ENCODE measurements at places on chromosomes 1 and 21.

DNA sequence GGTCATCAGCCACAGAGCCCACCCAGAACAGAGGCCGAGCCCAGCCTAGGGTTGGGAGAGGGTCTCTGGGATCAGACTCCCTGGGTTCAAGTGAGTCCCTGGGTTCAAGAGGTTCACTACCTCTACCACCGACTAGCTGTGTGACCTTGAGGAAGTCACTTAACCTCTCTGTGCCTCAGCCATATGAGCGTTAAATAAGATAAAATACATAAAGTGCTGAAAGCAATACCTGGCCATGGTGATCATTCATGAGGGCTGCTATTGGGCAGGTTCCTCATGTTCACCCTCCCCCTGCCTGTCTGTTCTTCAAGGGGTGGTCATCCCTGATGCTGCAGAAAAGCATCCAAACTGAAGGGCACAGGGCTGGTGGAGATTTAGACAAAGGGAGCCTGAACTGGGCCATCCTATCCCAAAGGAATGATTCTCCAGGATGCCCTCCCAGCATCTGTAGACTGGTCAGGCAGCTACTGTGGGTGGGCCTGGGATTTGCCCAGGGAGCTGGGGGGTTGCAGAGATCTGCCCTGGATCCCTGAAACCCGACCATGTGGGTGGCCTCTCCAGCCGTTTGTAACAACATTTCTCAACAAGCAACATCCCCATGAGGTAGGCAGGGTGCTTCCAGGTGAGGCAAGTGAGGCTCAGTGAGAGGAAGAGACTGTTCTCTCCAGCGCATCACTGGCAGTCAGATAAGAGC is 196.6 kb downstream of the MATN1 start:
- no peak for DNase-seq

GRCh38 chr1:1937549-1938275 is 18.6 kb upstream of the TMEM52 start:
- no peak for DNase-seq

- DNase-seq = no peak
Measured at GRCh38 chr1:51669816-51670215, 52.9 kb downstream of the OSBPL9 start.

- DNase-seq = no peak
Measured at GRCh38 chr1:188991221-188991930, 1486.3 kb downstream of the BRINP3 start.

GRCh38 chr21:38936240-38936639 is 130.5 kb downstream of the ETS2 start:
- no peak for DNase-seq

DNA sequence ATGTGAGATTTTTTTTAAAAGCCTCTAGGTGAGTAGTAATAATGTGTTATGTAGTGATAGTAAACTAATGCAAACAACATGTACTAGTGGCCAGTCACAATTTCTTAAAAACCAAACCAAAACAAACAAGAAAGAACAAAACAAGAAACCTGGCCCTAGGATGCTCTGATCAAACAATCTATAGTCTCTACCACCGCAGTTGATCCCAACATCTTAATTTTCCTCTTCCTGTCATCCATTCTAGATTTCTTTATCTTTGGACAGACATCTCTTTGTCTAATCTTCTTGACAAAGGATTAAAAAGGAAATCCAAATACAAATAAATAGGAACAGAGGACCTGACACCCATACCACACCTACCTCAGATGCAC is 188.2 kb upstream of the ADAMTS5 start:
- DNase-seq = no peak

DNA sequence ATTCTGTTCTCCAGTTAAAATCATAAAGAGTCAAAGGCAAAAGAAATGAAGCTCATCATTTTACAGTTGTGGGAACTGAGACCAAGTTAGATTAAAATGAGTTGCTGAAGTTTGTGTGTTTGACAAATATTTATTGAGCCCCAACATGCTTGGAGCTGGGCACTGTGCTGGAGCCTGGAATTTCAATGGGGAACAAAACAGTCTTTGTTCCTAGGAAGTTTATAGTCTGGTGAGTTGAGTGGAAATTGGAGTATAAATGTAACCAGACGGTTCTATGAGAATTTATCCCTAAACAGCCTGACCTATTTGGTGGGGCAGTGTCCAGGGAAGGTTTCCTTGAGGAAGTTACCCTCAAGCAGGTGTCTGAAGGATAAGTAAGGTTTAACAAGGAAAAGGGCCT is 294.4 kb downstream of the PRDM2 start:
- DNase-seq = no peak

GRCh38 chr1:53682881-53683280 is 56.1 kb downstream of the GLIS1 start:
- DNase-seq = no peak

DNA sequence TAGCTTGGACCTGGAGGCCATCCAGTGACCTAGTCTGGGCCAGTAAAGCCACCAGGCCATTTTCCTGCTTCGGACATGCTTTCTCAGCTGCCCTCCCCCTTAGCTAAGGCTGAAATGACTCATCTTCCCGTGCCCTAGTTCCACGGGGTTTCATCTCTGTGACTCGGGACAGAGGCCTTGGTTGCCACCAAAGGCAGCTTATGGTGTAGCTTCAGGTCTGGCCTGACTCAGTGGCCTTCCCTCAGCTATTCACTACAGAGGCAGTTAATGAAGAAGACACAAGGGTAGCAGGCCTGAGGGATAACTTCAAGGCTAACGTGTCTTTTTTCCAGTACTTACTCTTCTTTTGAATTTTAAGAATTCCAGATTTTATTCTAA is 82.4 kb downstream of the PBX1 start:
- no peak for DNase-seq

DNA sequence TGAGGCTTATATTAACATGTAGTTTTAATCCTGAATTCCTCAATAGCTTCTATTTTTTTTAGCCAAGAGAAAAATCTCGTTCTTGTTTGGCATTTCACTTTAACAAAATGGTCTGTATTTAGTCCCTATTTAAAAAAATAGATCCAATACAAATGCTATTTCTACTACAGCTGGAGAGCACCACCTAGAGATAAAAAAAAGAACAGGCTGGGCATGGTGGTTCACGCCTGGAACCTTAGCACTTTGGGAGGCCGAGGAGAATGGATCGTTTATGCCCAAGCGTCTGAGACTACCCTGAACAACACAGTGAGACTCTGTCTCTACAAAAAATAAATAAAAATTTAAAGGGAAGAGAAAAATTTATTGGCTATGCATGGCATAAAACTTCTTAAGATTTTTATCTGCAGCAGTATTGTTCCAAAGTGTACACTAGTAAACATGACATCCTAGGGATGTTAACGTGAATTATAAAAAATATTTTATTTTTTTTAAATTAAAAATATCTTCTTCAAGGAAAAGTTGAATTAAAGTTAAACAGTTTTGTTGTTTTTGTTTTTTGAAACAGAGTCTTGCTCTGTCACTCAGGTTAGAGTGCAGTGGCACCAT is 4.4 kb downstream of the ST7L start:
- no peak for DNase-seq

DNA sequence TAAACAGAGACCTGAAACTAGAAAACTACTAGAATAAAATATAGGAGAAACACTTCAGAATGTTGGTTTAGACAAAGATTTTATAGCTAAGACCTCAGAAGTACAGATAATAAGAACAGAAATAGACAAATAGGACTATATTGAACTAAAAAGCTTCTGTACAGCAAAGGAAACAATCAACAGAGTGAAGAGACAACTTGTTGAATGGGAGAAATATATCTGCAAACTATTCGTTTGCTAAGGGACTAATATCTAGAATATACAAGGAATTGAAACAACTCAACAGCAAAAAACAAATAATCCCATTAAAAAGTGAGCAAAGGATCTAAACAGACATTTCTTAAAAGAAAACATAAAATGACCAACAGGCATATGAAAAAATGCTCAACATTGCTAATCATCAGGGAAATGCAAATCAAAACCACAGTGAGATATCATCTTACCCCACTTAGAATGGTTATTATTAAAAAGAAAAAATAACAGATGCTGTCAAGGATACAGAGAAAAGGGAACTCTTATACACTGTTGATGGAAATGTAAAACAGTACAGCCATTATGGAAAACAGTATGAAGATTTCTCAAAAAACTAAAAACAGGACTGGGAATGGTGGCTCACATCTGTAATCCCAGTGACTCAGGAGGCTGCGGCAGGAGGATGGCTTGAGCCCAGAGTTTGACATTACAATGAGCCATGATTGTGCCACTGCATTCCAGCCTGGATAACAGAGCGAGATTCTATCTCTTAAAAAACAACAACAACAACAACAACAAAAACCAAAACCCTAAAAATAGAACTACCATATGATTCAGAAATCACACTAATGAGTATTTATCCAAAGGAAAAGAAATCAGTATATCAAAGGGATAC is 37.3 kb upstream of the ZSWIM5 start:
- no peak for DNase-seq

DNA sequence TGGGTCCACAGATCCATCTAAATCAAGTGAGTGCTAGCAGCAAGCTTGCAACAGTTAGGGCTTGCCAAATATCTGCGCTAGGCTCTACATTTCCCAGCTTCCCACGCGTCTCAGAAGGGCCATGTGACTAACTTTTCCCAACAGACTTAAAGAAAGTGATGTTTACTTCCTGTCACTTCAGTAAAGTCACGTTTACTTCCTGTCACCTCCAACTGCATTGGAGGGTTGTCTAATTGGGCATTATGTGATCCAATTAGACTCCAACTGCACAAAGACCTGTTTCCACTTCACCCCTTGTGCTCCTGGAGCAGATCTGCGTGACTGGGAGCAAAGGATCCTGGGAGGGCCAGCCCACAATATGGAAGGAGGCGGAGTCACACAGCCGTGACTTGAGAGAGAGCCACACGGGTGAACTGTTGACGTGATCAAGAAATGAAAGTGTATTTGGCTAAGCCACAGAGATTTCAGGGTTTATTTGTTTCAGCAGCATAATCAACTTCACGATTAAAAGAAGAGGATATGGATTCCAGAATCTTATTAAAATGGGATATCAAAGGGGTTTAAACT is 77.7 kb downstream of the CYYR1 start:
- DNase-seq = no peak

DNA sequence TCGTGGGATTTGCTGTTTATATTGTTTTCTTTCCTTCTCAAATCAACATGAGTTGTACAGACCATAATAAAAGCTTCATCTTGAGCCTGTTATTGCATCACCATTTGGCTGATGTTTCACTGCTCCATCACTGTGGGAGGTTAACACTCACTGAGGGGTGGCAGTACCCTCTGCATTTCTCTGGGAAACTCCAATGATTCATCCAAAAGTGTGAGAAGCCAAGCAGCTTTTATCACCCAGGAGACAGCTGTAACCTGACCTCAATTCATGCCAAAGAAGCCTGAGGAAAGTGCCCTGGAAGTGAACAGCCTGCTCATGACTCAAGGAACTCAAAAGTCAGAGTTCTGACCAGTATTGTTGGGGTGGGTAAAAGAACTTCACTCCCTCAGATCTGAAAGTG is 84.1 kb downstream of the GPR88 start:
- DNase-seq = peak; percentile 15

DNA sequence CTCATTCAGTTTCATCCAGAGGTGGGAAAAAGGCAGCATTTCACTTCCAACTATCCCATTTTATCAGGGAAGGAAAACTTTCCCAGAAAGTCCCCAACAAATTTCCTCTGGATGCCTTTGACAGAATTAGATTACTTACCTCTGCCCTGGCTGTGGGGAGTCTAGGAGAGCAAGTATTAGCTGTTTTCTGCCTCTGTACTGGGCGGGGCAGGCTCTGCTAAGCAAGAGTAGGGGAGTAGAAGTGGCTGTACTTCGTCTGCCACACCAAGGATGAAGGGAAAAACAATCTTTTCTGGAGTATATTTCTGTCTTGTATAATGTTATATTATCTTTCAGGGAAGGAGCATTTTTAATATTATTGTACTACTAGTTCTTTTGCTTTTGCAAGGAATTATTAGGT is 78.5 kb downstream of the FNBP1L start:
- no peak for DNase-seq

DNA sequence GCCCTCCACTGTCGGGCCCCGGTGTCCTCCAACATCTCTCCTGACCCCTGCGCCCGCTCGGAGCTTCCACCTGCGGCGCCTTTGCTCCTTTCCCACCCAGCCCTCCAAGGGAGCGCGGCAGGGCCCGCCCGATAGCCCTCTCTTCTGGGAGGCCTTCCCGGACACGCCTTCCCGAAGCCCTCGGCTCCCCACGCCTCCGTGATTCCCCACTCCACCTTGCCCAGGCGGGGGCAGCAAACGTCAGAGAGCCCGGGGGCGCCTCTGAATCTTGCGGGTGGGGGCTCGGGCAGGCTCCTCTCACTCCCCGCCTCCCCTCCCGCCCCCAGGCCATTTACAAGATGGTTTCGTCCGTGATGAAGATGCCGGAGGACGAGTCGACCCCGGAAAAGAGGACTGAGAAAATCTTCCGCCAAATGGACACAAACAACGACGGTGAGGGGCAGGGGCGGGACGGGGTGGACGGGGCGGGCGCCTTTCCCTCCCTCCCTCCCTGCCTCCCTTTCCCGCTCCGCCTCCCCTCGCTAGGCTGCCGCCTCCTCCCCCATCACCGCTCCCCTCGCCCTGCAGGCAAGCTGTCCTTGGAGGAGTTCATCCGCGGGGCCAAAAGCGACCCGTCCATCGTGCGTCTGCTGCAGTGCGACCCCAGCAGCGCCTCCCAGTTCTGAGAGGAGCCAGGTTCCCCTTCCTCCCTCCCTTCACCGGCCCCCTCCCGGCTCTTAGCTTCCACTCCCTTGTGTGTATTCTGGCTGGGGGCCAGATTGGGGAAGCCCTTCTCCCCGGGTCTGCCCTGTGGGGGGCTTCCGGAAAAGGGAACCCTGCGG is 7.1 kb downstream of the HPCA start:
- peak; percentile 10 for DNase-seq

DNA sequence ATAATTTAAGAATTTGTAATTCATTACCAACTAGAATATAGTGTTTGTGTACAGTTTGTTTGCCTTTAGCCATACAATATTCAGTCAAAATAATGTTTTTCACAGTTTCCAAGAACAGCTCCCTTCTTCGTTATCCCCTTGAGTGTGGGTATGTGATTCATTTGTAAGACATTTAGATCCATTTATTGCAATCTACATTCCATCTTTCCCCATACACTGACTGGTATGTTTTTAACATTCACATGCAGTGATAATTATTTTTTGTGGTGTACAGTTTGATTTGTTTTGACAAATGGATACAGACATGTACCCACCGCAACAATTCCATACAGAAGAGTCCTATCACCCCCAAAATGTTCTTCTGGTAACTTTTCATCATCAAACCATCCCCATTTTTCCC is 589.1 kb upstream of the ADAMTS5 start:
- no peak for DNase-seq

GRCh38 chr1:192565946-192566345 is 9.6 kb upstream of the RGS1 start:
- DNase-seq = no peak

DNA sequence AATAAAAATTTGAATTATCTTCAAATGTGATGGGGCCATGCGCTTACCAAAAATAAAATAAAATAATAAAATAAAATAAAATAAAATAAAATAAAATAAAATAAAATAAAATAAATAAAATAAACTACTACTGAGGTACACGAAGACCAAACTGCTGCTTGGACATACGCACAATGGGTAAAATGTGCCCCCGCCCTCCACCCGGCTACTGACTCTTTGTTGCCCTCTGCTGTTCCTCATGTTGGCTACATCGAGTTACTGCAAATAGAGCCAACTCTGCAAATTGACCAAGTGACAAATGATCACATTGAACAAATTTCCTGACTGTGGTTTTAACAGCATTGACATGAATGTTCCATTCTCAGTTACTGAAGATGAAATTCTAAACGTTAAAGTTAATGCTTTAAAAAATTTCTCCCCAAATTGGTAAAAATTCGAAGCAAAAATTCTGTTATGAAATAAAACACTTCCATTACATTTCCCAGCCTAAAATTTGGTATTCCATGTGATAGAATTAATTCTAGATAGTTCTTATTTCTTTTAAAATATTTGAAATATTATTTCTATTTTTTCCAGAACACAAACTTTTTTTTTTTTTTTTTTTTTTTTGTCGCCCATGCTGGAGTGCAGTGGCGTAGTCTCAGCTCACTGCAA is 18.8 kb upstream of the MAP1LC3C start:
- DNase-seq = peak; percentile 47

All from activated CD4-positive, alpha-beta T cell treated with anti-CD3 and anti-CD28 coated beads, Interleukin-2, amount 50 U/mL, for 16 hours (primary cell).